Amniotic stem cell (primary cell): ENCODE measurements at places on chromosomes 5 and 9.
A peak's percentile ranks its signal among the peaks of the same experiment; 100 is the strongest.

- DNase-seq, result no peak
These were observed 50.7 kb downstream of the TMEM167A start for GRCh38 chr5:83026516-83026915.

- DNase-seq, result no peak
These were observed 28.3 kb downstream of the RAI14 start for GRCh38 chr5:34684281-34684979.

DNA sequence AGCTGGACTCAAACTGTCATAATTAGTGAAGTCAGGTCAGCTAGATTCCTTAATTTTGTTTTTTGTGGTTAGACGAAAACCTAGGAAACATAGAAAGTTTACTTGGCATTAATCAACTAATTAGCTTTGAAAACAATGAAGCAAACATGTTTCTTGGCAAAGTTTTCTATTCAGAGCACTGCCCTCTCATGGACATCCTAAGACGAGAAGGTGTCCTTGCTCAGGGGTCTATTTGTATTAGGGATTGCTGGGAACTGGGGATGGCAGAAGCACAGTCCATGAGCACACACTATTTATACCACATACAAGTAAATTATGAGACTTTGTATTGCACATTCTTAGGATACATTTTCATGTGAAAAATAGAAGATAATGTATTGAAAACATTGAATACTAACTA lies 49.7 kb downstream of the POC5 start:
- no peak for DNase-seq

DNA sequence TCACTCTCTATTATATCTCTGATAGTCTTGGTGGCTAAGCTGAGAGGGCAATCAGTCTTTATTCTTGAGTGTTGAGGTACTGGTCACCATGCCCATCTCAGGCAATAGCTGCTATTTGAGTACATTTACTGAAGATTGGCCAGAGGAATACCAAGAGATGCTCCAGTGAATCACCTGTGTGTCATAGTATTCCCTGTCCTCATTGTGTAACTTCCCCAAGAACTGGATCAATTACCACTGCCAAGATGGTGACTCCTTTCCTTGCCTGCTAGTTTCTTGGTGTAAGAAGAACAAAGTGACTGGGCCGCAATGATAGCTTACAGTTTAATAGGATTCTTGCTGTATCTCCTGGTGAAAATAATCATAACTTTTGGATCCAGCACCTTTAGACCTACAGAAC lies 418.7 kb upstream of the KIF2A start:
- DNase-seq, result no peak

DNA sequence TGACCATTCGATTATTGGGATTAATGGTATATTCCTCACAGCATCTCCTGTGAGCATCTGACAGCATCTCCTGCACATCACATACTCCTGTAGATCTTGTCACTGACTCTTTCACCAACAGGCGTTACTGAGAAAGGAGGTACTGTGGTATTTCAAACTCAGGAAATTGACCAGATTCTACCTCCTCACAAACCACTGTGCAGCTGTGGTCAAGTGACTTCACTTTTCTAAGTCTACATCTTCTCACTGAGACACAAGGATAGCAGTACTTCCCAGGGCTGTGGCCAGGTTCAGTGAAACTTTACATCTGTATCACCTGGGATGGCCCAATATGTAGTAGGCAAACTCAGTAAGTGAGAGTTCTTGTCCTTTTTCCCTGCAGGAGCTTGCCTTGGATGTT lies 332.3 kb upstream of the ADAMTSL1 start:
- DNase-seq, result no peak

- no peak for DNase-seq
These were observed 20.9 kb upstream of the SPINK14 start for GRCh38 chr5:148147415-148147814.

- no peak for DNase-seq
These were observed 594.7 kb upstream of the CCNG1 start for GRCh38 chr5:162842727-162843126.

DNA sequence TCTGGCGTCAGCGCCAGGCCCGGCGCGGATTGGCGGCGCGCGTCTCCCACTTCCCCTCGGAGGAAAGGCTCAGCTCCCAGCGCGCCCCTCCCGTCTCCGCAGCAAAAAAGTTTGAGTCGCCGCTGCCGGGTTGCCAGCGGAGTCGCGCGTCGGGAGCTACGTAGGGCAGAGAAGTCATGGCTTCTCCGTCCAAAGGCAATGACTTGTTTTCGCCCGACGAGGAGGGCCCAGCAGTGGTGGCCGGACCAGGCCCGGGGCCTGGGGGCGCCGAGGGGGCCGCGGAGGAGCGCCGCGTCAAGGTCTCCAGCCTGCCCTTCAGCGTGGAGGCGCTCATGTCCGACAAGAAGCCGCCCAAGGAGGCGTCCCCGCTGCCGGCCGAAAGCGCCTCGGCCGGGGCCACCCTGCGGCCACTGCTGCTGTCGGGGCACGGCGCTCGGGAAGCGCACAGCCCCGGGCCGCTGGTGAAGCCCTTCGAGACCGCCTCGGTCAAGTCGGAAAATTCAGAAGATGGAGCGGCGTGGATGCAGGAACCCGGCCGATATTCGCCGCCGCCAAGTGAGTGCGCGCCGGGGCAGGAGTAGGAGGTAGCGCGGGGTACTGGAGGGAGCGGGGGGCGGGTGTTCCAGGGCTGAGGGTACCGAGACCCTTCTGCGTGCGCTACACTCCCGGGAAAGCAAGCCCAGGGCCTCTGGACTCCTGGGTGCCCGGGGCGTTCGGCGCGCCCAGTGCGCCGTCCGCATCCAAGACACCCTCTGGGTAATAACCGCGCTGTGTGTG lies at the start of gene MSX2:
Gene MSX2, plus strand, starts transcription at position 99 of the 777 bp plus-strand sequence. Its CDS starts 78 bp downstream, at position 177.
- peak; percentile 73 for DNase-seq

DNA sequence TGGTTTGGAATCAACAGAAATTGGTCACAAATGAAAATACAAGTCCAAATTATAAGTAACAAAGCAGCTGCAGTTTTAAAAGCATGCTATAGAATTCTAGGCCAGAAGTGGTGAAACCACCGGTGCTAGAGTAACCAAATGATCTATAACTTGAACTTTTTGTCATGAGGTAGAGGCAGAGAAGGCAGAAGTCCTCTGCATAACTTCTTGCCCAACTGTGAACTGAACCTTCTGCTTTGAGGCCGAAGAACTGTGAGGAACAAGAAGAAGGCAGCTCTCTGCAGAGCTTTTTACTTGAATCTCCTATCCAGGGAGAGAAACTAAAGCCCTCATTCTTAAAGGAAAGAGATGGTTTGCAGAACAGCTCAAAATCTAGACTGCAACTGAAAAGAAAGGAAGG lies 36.2 kb upstream of the TENT2 start:
- no peak for DNase-seq

- no peak for DNase-seq
These were observed 115.9 kb upstream of the FOXD4L5 start for GRCh38 chr9:65400886-65401285.

- DNase-seq, result no peak
These were observed 13.8 kb downstream of the SLC44A1 start for GRCh38 chr9:105258225-105258737.

GRCh38 chr5:160021831-160022446 lies 13.0 kb downstream of the TTC1 start:
- DNase-seq, result peak; percentile 57

DNA sequence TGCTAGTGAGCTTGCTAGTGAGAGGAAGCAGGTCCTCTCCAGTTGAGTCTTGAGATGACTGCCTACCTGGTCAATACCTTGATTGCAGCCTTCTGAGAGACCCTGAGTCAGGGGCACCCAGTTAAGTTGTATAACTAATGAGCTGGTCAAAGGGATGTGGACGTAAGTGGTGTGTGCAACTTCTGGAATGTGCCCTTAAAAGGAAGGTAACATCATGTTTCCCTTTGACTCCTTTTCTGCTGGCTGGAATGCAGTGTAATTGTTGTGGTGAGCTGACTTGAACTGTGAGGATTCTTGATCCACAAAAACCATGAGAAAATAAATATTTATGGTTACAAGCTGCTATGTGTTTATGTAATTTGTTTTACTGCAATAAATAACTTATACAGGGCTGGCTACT lies 2.4 kb upstream of the SNX2 start:
- DNase-seq, result no peak

GRCh38 chr5:17217493-17218352 lies at the start of gene BASP1:
TSS of gene BASP1 (plus strand) at chr5:17217631. CDS start at chr5:17275217, 57,586 bp downstream.
- DNase-seq, result peak; percentile 63

GRCh38 chr9:76615177-76615603 lies 149.0 kb upstream of the PCA3 start:
- DNase-seq, result no peak

- DNase-seq, result no peak
These were observed 5.5 kb downstream of the NUDT2 start for GRCh38 chr9:34334916-34335315.

DNA sequence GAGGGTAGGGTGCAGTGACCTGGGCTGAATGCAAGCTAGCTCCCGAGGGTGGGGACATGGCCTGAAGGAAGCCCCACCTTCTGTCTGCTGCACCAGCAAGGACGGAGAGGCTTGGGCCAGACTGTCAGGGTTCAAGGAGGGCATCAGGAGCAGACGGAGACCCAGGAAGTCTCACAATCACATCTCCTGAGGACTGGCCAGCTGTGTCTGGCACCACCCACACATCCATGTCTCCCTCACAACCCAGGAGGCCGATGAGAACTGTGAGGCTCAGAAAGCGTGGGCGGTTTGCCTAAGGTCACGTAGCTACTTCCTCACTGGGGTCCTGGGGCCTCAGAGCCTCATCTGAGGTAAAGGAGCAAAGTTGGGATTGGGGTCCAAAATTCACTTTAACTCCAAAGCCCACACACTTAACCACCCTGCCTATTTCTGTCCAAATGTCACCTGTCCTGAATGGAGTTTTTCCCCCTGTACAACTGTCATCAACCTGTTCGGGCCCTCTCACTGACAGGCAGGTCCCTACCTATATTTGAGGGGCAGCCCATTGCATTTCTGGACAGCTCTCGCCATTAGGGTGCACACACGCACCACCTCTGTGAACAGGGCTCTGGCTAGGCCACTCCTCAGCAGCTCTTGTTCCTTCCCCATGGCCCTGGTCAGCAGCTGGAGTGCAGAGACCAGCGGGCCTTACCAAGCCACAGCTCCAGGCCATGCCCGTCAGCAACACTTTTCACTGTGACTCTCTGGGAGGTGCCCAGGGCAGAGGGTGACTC lies 3.4 kb downstream of the IL13 start:
- DNase-seq, result no peak

DNA sequence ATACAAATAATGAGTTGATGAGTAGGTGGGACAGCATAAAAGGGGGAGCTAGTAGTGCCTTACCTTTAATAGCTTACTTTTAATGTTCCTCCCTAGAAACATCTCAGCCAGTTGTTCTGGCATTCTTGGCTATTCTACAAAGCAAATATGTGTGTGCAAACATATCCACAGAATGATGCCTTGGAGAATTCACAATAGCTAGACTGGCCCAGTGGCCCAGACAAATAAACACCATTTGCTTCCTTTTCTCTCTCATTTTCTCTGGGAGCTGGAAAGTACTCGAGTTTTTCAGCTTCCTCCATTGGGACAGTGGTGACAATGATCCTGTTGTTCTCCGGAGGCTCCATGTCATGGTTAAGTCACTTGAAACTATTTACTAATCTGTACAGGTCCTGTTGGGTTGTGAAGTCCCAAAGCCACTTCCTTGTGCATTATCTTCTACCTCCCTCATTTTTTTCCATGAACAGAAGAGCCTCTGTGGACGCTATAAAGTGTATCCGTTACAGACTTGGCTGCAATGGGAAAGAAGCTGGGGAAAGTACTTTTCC lies 122.9 kb downstream of the DMAC1 start:
- DNase-seq, result no peak

DNA sequence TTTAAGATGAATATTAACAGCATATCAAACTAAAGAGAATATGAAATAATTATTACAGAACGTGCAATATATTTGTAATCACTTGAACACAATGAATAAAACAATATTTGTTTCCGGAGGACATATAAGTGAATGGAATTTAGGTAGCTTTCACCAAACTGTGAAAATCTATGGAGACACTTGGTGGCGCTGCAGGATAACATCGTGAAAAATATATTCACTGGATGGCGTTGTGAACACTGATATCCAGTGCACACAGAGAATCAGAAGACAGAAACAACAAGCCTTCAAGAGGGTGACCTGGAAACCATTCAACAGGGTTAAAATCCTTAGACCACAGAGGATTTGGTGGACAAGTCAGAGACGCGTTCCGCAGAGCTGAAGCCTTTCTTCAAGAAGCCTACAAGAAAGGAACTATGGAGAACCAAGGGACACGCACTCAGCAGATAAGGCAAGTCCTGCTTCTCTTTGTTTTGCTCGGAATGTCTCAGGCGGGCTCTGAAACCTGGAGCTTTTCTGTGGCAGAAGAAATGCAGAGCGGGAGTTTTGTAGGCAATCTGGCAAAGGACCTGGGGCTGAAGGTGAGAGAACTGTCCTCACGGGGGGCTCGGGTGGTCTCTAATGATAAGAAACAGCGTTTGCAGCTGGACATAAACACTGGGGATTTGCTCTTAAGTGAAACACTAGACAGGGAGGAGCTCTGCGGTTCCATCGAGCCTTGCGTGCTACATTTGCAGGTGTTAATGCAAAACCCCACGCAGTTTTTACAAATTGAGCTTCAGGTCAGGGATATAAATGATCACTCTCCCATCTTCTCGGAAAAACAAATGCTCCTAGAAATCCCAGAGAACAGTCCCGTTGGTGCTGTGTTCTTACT lies at the start of gene PCDHB11:
Gene PCDHB11, plus strand, starts transcription at position 269 of the 877 bp plus-strand sequence. Its CDS starts 148 bp downstream, at position 417.
- no peak for DNase-seq

- no peak for DNase-seq
These were observed 376.6 kb upstream of the TUSC1 start for GRCh38 chr9:26054600-26055520.

GRCh38 chr5:53275666-53276065 lies 166.1 kb upstream of the MOCS2 start:
- no peak for DNase-seq
